ENCODE measurements at places on chromosomes 16 and 17. TPM values are rescaled to one million over a fixed set of nuclear protein-coding genes. Genes with fewer than 3 reads are reported as not detected.

The PRSS33 gene
- not detected for total RNA-seq

The TBC1D3 gene
- not detected for total RNA-seq

The TNFRSF13B gene
- total RNA-seq = not detected

The FBXW10 gene
- total RNA-seq = 0.28 TPM

The RHBDF2 gene
- total RNA-seq = 8.2 TPM

The MYOCD gene
- total RNA-seq = 13.8 TPM

The MEOX1 gene
- total RNA-seq = not detected

The NPIPB13 gene
- 0.58 TPM for total RNA-seq

The KCNH4 gene
- total RNA-seq = under 0.01 TPM

The ATXN7L3 gene
- total RNA-seq = 40.5 TPM

The BCO1 gene
- total RNA-seq = not detected

The TBC1D3K gene
- not detected for total RNA-seq

The CCL14 gene
- not detected for total RNA-seq

The WDR59 gene
- 12.8 TPM for total RNA-seq

The HS3ST3B1 gene
- total RNA-seq = 12.1 TPM

The ABCC12 gene
- total RNA-seq = 0.19 TPM

The ARSG gene
- total RNA-seq = 2.9 TPM

The CTCF gene
- total RNA-seq = 33.7 TPM

The TMEM114 gene
- total RNA-seq = not detected

The MPP3 gene
- 9.2 TPM for total RNA-seq

The CRYM gene
- 0.28 TPM for total RNA-seq

The KRTAP1-1 gene
- not detected for total RNA-seq

The TRPV3 gene
- 2.0 TPM for total RNA-seq

The NPIPB9 gene
- total RNA-seq = 0.96 TPM

The SLC4A1 gene
- not detected for total RNA-seq

The CLUH gene
- 56.9 TPM for total RNA-seq

The APOH gene
- not detected for total RNA-seq

The NACA2 gene
- not detected for total RNA-seq

The CYB5D1 gene
- total RNA-seq = 13.6 TPM

The CACNG5 gene
- not detected for total RNA-seq

The WFIKKN1 gene
- under 0.01 TPM for total RNA-seq

The CTRL gene
- total RNA-seq = 0.96 TPM

The KRTAP4-1 gene
- not detected for total RNA-seq

The CXCL16 gene
- 0.58 TPM for total RNA-seq

The CACNB1 gene
- 2.3 TPM for total RNA-seq

The MYO15B gene
- 1.2 TPM for total RNA-seq

The TBC1D3C gene
- not detected for total RNA-seq

The RNF222 gene
- total RNA-seq = not detected

The HNF1B gene
- 0.19 TPM for total RNA-seq

The FDXR gene
- total RNA-seq = 31.4 TPM

The RDM1 gene
- 1.3 TPM for total RNA-seq

The TP53TG3B gene
- not detected for total RNA-seq

The PDP2 gene
- total RNA-seq = 7.3 TPM

The NPIPB2 gene
- 2.0 TPM for total RNA-seq

The MRPL10 gene
- 26.6 TPM for total RNA-seq

Data from regular cardiac myocyte (primary cell).